ENCODE measurements at places on chromosomes 6 and 20.

- DNase-seq: no peak
Observed at GRCh38 chr20:37316116-37316774, 26.8 kb downstream of the MANBAL start.

DNA sequence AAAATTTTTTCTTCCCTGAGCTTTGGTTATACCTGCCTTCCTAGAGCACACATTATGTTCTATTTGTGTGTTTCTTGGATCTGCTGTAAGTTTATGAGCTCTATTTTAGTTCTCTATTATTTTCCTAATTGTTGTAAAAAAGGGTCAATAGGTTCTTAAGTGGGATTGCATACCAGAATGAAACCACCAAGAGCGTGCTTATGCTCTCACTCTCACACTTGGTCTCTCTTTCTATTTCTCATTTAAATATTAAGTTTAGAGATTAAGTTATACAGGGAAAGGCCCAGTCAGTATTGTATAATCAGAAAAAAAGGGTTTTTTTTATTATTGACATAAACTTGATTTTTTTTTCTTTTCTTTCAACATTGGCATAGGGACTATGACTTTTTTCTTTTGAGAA is 96.8 kb downstream of the RIMS1 start:
- no peak for DNase-seq

GRCh38 chr6:56363796-56364430 is 116.5 kb upstream of the COL21A1 start:
- DNase-seq: no peak

GRCh38 chr20:17614176-17614811 is 44.4 kb downstream of the DSTN start:
- DNase-seq: no peak

DNA sequence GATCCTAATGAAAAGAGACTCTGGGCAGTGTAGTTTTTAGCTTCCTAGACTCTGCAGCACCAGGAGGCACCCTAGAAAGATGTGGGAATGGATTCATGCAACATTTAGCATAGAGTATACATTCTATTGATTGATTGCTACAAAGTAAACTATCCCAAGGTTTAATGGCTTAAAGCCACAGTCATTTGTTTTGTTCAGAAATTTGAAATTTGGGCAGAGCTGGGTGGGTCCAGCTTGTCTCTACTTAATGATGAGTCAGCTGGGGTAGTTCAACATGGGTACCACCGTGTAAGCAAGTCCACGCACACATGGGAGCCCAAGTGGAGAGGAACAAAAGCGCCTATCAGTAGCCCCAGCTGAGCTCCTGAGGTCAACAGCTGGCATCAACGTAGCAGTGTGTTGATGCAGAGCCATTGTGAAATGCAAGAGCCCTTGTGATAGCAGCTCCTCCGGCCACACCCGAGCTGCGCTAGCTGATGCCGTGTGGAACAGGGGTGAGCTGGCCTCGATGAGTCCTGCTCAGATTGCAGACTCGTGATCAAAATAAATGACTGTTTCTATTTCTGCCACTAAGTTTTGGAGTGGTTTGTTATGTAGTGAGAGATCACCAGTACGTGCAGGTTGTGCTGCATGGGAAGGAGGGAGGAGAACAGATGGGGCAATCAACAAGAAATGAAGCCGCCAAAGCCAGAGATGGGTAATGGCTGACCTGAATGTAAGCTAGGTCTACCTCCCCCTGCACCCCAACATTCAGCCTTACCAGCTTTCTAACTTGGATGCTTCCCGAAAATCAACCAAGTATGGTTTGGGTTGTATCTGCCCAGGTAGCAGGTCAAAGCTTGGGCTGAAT is 45.7 kb upstream of the TRAF3IP2 start:
- DNase-seq: no peak

DNA sequence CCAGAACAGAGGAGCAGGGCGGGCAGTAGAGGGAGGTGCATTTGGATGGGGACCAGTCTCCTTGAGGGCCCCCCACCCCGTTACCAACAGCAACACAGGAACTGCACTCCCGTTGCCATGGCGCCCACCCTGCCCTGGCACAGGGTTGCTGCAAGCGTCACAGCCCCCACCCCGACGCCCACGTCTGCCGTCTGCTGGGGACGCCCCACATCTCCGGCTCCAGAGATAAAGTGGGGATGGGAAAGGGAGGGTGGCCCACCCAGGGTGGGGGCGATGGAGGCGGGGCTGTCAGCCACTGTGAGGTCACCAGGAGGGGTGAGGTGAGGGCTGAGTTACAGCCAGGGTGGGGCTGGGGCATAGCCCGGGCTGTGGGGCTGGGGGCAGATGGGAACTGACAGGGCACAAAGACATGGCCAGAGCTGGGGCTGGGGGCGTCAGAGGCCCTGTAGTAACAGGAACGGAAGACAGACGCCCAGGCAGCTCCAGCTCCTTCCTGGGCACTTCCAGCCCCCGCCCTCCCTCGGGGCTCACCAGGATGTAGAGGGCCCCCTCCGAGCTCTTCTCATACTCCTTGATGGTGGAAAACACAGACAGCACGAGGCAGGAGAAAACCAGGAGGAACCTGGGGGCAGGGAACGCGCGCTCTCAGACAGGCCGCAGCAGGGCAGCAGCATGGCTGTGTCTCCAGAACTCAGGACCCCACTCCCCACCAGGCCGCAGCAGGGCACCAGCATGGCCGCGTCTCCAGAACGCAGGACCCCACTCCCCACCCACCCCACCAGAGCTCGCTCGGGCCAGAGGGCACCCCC is 26.0 kb downstream of the KCNQ2 start:
- DNase-seq: no peak

DNA sequence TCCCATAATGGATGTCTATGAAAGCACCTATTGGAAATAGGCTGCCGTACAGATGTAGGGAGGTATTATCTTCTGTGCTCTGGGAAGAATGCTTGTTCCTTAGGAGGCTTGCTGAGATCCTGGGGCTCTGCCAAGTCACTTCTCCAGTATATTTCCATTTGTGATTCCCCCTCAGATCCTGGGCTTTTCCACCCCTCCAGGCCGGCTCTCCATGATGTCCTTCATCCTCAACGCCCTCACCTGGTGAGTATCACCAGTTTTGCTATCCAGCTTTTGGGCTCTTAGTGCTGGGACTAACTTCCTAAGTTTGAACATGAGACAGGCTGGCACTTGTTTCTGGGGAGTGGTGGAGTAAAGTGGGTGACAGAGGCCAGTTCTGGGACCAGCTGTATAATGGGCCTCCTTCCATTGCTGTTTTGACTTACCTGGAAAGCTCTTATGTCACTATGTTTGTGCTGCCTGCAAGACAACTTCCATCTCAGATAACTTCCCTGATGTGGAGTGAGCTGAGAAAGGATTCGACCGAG is 2.6 kb downstream of the SYS1 start:
- DNase-seq: no peak

DNA sequence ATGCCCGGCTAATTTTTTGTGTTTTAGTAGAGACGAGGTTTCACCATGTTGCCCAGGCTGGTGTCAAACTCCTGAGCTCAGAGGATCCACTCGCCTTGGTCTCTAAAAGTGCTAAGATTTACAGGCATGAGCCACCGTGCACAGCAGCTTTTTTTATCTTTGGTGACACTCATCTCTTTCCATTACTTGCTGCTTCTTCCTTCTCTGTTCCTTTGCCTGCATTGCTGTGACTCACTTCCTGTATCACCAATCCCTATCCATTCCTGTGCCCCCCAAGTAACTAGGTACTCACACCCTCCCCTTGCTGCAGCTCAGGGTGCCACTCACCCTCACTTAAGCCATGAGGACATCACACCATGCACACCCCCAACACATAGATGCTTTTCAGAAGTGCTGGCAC is 24.6 kb downstream of the KHDC1L start:
- no peak for DNase-seq

DNA sequence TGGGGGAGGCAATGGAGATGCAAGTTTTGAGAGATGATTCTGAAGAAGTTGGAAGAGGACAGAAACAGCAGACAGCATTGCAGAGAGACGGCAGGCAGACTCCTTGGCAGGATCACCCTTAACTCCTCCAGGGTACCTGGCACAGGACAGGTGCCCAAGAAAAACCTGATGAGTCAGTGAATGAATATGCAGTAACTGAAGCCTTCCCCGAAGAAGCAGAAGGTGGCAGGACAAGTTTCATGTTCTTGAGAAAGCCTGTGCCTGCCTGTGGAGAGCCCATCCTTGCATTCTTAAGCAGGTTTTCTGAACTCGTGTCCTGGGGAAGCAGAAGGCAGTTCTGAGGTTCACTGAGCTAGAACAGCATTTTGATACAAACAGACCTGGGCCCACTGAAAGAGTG is 79.6 kb upstream of the SASH1 start:
- peak; percentile 69 for DNase-seq

GRCh38 chr6:132227904-132228303 is 173.4 kb downstream of the MOXD1 start:
- DNase-seq: no peak

DNA sequence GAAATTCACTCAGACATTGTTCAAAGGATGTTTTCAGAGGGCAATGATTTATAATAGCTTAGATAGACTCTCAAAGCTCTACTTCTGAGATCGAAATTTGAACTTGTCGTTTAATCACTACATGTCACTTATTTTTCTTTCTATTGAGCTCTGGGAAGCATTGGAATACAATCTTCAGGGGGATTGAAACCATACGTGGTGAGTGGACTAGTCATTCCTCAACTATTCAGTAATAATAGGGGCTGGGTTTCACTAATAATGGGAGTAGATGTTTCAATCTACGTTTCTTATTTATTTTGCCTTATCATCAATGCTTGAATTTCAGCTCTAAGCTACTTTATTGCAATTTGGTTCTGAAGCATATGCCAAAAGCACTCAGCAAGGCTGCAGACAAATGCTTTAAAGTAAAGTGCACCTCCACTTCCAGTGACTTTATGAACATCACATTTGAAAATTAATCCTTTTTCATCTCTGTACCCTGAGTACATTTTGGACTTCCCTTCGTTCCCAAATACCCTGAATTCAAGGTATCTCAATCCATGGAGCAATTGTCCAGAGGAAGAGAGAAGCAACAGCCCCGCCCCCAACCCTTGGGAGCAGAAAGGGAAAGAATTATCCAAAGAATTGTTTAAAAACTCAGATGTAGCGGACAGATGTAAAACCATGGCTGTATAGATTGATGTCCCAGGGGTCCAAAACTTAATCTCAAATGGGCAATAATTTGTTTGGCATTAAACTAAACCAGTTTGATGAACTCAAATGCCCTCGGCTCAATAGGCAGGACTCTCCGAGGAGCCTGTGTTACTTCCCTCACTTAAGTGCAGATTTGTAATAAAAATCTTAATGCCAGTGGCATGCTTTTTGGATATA is 68.1 kb downstream of the HFE start:
- no peak for DNase-seq

DNA sequence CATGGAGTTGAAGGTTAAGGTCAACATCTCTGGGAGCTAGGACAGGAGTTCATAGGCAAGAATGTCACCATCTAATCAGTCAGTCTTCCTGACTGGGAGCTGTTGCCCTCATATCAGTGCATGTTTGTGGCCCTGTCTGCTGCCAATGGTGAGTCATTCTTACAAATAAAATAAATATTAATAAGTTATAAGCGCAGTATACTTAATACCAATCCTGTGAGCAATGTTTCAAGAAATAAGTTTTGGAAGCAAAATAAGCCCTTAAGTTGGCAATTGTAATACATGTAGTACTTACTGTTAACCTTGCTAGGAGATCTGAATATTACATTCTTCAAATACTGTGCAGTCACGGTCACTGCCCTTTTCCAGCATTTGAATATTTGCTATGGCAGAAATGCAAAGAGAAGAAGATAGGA is 20.2 kb upstream of the MDGA1 start:
- no peak for DNase-seq

Measured in epithelial cell of prostate (primary cell).